ENCODE measurements at places on chromosomes 6 and 20.

- DNase-seq, result no peak
These were observed 141.7 kb downstream of the F13A1 start for GRCh38 chr6:6178795-6179194.

GRCh38 chr6:158569036-158569435, 9.1 kb downstream of the TMEM181 start:
- no peak for DNase-seq

DNA sequence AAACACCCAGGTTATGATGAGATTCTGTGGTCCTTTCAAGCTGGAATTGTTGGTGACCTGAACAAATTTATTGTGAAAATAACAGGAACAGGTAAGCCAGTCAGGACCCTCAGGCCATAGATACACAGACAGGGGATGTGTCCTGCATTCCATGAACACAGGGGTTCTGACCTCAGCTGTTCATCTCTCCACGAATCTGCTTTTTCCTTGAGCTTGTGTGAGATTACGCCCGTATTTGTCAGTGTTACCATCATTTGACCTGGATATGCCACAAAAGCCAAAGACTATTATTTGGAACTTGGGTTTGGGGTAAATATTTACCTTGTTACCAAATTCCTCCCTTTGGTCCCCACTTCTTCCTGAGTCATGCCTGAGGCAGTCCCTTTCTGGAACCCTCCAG, 288.9 kb downstream of the PREX1 start:
- DNase-seq, result peak; percentile 33

DNA sequence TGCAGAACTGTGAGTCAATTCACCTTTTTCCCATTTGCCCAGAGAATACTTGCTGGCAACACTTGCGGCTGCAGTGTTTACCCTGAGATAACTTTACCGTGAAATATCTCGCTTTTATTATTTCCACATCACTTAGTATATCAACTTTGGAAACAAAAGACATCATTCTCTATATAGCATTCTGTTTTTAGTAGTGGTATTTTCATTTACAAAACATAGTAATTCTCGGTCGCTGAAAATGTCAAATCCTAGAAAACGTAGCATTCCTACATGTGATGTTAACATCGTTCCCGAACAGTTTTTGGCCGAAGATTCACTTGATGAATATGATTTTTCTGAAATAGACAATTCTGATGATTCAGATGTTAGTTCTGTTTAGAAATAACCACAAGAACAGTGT, 52.0 kb downstream of the NHLRC1 start:
- no peak for DNase-seq

GRCh38 chr6:167506443-167507301, 181.8 kb downstream of the TTLL2 start:
- DNase-seq, result no peak

DNA sequence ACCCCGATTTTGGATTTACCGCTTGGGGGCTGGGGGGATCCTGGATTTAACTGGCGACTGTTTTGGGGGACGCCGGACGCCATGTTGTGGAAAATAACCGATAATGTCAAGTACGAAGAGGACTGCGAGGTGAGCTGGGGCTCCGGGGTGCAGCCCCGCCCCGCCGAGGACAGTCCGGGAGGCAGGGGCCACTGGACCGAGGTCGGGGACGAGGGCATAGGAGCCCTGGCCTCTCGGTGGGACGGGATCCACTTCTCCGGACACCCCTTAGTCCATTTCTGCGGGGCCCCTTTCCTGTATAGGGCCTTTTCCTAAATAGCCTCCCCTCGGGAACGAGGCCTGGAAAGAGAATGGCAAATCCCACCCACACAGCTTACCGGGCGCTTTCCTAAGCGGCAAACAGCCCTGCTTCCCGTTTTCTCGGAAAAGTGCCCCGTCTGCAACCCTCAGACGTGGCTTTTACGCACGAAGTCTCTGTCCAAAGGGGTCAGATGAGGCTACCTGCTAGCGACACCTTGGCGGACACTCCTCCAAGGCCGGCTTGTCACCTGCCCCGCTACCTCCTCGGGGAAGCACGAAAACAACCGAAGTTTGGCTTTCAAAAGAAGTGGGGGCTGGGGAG, 469 bp downstream of the TFAP2C start:
- no peak for DNase-seq

- no peak for DNase-seq
These were observed 301.2 kb upstream of the HSF2 start for GRCh38 chr6:122098201-122098678.

GRCh38 chr6:112343390-112343789, 3.7 kb upstream of the RFPL4B start:
- DNase-seq, result no peak

GRCh38 chr6:44662461-44663121, 275.1 kb downstream of the CDC5L start:
- peak; percentile 70 for DNase-seq

GRCh38 chr6:13428583-13429405, 58.6 kb downstream of the GFOD1 start:
- no peak for DNase-seq

- DNase-seq, result no peak
These were observed 4.5 kb upstream of the FOXO3 start for GRCh38 chr6:108556250-108556649.

- DNase-seq, result no peak
These were observed 110.3 kb upstream of the NUP153 start for GRCh38 chr6:17816921-17817611.

DNA sequence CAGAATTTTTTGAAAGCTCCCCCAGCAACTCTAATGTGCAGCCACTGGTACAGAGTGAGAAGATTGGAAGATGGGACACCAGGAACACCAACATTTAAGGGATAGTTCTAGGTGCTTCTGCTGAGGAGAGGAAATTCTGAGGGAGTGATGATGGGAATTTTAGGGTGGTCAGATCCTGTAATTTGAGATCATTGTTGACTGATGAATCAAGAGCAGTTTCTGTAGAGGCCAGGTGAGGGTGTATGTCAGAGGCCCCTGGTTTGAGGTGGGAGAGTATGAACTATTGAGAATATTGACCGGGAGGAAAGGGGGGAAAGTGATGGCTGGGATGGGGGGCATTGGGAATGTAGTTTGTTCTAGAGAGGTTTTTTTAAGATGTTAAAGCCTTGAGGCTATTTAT, 47.2 kb downstream of the PTPRA start:
- peak; percentile 35 for DNase-seq

- DNase-seq, result no peak
These were observed 5.1 kb downstream of the UBE2C start for GRCh38 chr20:45817376-45818194.

DNA sequence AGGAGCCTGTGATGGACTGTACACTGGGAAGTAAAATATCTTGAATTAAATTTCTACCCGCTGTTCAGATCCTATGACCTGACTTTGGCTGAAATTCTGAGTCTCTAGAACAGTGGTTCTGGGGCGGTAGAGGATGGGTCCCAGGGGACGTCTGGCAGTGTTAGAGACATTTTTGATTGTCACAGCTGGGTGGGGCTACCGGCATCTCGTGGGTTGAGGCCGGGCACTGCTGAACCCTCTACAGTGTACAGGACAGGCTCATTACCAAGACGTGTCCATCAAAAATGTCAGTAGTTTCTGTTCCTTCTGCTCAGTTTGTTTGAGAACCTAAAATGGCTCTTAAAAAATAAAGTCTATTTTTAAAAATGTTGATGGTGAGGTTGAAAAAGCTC, 11.5 kb upstream of the RPS6KA2 start:
- DNase-seq, result no peak

DNA sequence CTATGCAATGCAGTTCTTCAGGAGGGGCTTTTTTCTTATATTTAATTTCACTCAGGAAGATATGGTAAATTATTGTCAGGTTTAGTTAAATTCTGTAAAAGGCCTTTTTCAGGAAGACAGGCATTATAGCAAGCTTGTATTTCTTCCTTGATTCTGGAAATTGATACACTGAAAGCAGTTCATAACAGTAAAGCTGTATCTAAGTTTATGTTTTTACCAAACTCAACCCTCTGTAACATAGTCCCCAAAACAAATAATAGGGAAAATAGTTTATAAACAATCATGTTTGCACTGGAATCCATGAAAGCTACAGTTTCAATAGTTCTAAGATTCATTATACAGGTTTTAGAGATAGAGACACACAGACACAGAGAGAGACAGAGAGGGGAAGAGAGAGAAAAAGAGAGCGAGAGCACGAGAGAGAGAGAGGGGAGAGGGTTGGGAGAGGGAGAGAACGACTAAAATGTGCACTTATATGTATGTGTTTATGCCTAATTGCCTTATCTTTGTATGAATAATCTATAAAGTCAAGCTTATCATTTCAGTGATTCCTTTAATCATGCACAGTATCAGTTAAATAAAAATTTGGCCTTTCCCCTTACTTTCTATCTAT, 454.4 kb downstream of the RFPL4B start:
- DNase-seq, result no peak

GRCh38 chr20:46302106-46302505, 6.2 kb downstream of the CDH22 start:
- DNase-seq, result no peak

DNA sequence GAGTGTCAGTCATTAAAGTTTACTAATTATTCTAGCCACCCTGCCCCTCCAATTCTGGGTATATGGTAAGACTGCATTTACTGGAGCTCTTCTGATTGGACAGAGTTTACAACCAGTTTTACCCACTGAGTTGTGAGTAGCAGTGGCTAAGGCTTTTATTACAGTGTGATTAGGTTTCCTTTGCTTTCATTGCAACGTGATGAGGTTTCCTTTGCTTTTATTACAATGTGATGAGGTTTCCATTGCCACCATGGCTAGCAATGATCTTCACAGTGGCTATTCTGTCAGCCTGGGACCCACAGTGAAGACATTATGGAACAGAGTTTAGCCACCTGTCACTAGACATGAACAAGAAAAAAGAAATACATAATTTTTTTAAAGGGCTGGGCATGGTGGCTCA, 710.2 kb upstream of the FLRT3 start:
- DNase-seq, result no peak

DNA sequence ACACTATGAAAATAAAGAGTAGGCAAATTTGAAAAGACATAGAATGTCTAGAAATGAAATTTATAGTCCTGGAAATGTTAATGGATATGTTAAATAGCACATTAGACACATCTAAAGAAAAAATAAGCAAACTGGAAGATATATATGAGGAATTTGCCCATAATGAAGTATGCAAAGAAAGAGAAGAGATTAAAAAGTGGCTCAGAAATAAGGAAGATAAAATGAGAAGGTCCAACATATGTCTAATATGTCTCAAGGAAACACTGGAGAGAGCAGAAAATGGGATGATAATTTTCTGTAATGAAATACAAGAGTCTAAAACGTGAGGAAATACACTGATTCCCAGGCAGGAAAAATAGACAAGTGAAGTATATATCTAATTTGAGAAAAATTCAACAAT, 36.6 kb upstream of the ARID1B start:
- no peak for DNase-seq

DNA sequence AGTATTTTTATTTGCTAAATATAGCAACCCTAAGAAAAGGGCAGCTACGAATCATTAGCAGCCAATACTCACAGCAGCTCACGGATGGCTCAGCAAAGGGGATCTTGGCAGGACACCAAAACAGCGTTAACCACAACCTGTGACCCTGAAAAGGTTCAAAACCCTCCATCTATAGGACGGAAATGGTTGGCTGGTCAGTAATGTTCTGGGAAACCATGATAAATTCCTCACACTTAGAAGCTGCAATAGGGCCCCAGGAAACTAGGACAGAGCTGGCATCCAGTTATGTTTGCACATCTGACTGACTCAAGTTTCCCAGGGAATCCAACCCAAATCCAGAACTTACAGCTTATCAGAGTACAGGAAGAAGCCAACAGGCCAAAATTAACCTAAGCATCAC, 30.9 kb upstream of the PTPRT start:
- no peak for DNase-seq

DNA sequence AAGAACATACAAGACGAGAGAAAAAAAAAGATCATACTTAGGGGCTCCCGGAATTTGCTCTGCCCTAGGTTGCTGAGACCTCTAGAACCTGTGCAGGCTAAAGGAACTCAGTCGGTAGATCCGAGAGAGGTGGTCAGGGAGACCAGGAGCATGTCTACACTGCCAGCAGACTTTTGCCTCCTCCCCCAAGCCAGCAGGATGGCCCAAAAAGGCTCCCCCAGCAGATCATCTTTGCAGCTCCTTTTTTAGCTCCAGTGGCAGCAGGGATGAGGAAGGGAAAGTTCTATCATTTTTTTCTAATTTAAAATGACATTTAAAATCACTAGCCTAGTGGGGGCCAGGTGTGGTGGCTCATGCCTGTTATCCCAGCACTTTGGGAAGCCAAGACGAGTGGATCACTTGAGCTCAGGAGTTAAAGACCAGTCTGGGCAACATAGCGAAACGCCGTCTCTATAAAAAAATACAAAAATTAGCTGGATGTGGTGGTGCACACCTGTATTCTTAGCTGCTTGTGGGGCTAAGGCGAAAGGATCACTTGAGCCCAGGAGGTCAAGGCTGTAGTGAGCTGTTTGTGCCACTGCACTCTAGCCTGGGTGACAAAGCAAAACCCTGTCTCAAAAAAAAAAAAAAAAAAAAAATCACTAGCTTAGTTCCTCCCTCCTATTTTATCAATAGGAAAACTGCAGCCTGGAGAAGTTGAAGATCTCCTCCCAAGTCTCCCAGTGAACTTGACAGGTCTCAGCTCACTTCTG, 69.3 kb upstream of the MYL9 start:
- DNase-seq, result no peak

- DNase-seq, result no peak
These were observed 506 bp downstream of the ARFGAP1 start for GRCh38 chr20:63273059-63273579.

- no peak for DNase-seq
These were observed 18.1 kb downstream of the PLEKHG1 start for GRCh38 chr6:150617496-150618460.

DNA sequence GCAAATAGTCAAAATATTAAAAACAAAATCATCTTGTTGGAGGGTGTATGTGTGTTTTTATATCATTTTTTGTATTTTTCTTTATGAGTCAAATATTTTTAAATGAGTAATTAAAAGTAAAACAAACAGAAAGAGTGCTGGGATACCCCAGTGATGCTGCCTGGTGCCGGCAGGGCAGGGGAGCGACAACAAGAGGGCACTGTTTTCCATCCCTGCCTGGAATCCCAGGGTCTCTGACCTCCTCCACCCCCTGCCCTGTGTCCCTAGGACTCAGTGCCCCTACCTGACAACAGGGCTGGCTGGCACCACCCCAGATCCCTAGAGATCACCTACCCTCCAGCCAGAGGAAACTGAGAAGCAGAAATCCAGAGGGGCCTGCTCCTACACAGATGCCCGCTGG, 41.9 kb upstream of the HMGA1 start:
- DNase-seq, result no peak

GRCh38 chr6:169656546-169657283, 45.1 kb downstream of the WDR27 start:
- DNase-seq, result no peak

GRCh38 chr20:22807646-22808244, 223.4 kb upstream of the FOXA2 start:
- no peak for DNase-seq

All from iPS-NIHi11 (cell line).